ENCODE measurements at places on chromosomes 7 and 10.

- DNase-seq: no peak
These were observed 306.0 kb downstream of the GRID1 start for GRCh38 chr10:86060386-86061277.

GRCh38 chr10:102241032-102241443, 274 bp downstream of the PITX3 start:
- DNase-seq: no peak

DNA sequence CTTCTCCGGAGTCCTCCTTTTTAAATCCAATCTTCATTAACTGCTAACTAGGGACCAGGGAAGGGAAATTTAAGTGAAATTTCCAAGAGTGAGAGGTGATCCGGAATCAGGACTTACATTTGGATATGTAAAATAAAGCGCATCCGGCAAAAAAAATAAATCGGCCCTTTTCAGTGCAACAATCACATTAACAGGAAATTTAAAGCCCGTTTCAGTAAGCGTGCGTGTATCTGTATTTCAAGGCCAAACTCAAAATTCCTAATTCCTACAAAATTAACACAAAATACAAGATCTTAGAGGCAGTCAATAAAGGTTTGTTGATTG, 771 bp downstream of the DNAJC9 start:
- no peak for DNase-seq

DNA sequence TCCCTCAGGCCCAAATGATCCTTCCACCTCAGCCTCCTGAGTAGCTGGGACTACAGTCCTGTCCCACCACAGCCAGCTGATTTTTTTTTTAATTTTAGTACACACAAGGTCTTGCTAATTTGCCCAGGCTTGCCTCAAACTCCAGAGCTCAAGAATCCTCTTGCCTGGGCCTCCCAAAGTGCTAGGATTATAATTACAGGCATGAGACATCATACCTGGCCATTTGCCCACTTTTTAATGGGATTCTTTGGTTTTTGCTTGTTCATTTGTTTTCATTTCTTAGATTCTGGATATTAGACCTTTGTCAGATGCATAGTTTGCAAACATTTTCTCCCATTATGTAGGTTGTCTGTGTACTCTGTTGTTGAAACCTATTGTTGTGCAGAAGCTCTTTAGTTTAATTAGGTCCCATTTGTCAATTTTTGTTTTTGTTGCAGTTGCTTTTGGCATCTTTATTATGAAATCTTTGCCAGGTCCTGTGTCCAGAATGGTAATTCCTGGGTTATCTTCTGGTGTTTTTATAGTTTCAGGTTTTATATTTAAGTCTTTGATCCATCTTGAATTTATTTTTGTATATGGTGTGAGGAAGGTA, 95.2 kb downstream of the GLCCI1 start:
- no peak for DNase-seq

Data from stimulated activated CD4-positive, alpha-beta T cell treated with anti-CD3 and anti-CD28 coated beads, Interleukin-2, amount 100 ng/mL, for 4 hours (primary cell).